ENCODE measurements at places on chromosomes 5 and 9. TPM values are rescaled to one million over a fixed set of nuclear protein-coding genes. Genes with fewer than 3 reads are reported as not detected.

Gene C9orf153
- 0.38 TPM for total RNA-seq

Gene HTR4
- 0.99 TPM for total RNA-seq

Gene CDX1
- not detected for total RNA-seq

Gene LARP1
- total RNA-seq, result 148 TPM

DNA sequence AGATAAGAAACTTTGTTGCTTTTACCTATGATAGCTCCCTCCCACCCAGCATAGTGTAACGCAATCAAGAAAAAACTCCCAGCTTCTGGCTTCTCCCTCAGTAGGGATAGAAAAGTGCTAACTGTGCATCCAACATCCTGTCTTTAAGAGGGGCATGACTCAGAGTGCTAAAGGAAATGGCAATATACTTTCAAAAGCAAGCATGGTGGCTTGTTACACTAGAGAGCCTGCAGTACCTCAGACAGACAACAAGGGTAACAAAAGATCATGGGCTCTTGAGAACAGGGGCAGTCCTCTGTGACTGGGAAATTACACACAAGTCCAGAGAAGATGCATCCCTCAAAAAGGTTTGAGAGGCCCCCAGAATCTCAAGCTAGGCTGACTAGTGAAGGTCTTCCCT, 37.8 kb downstream of the PRELID2 start:
- DNase-seq, result no peak

- DNase-seq, result no peak
These were observed 17.4 kb upstream of the PLEKHG4B start for GRCh38 chr5:74503-75109.

GRCh38 chr9:135926402-135927194, 19.3 kb upstream of the CAMSAP1 start:
- DNase-seq, result no peak

GRCh38 chr5:143638654-143639053, 173.3 kb upstream of the HMHB1 start:
- no peak for DNase-seq

DNA sequence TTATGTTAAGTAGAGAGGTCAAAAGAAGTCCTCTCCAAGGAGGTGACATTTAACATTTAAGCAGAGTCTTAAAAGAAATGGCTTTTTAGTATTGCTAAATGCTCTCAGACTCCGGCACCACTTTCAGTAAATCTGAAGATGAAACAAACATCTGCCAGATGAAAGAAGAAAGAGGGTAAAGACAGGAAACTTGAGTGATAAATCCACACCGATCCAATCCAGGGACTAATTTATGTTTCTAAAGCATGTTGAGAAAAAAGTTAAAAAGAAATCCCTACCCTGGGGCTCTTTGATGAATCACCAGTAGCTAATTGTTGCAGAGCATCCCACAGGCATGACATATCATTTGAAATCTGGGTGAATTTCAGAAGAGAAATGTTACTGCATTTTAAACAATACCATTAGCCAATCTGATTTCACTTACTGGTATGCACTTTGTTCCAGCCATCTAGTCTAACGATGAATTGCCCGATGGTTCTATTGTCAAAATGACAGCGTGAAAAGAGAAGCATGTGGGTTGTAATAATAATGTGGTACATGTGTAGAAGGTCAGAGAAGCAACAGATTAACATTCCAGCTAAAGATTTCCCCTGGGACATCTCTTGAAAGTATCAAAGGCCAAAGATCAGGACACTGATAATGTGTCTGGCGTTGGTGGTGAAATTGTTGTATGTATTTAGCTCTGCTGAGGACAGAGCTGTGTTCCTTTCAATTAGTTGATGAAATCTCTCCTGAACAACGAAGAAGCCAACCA, 485.7 kb downstream of the CSNK1G3 start:
- no peak for DNase-seq

DNA sequence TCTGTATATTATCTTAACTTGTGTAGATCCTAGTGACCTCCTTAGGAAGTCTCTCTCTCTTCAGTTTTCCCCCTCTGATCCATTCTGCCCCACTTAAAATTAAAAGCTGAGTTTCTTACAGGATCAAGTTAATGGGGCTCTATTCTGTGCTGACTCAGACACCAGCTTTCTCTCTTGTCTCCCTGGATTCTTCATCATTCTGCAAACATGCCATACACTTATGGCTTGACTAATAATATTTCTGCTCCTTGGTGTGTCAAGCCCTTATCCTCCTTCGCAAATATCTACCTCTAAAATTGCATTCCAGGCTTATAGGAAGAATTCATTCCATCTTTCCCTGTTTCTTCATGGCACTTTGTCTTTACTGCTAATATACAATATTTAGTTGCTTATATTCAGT, 18.1 kb downstream of the LRRC70 start:
- DNase-seq, result no peak
